ENCODE measurements at places on chromosomes 1 and 21.
A peak's percentile ranks its signal among the peaks of the same experiment; 100 is the strongest.

GRCh38 chr1:51557168-51557567, 38.1 kb upstream of the EPS15 start:
- H3K27ac ChIP-seq, result no peak overlapping the region
- no peaks in the 10 kb centered on the region for H3K27me3 ChIP-seq
- DNase-seq, result no peak

- H3K27ac ChIP-seq, result no peak overlapping the region
- no peak overlapping the region for H3K4me3 ChIP-seq
- H3K4me1 ChIP-seq, result no peaks in the 10 kb centered on the region
Observed at GRCh38 chr1:220283625-220284024, 11.4 kb upstream of the RAB3GAP2 start.

GRCh38 chr21:31624961-31625491, 34.5 kb upstream of the SOD1 start:
- H3K27ac ChIP-seq, result no peak overlapping the region
- DNase-seq, result no peak
- no peaks in the 10 kb centered on the region for H3K4me1 ChIP-seq
- H3K27me3 ChIP-seq, result no peaks in the 10 kb centered on the region
- H3K4me3 ChIP-seq, result no peak overlapping the region

- H3K27ac ChIP-seq, result no peak overlapping the region
- H3K4me1 ChIP-seq, result peaks cover 16% of the 10 kb centered on the region
- no peak for DNase-seq
- H3K36me3 ChIP-seq, result peaks cover 25% of the 10 kb centered on the region
Observed at GRCh38 chr21:34869545-34869944, 179.6 kb downstream of the RUNX1 start.

GRCh38 chr1:54619749-54620148, 3.6 kb downstream of the FAM151A start:
- no peaks in the 10 kb centered on the region for H3K36me3 ChIP-seq
- DNase-seq, result peak; percentile 23
- H3K4me1 ChIP-seq, result no peaks in the 10 kb centered on the region
- no peaks in the 10 kb centered on the region for H3K27me3 ChIP-seq

GRCh38 chr1:192284927-192285326, 31.9 kb upstream of the RGS21 start:
- H3K4me1 ChIP-seq, result no peaks in the 10 kb centered on the region
- H3K36me3 ChIP-seq, result no peaks in the 10 kb centered on the region
- H3K4me3 ChIP-seq, result no peak overlapping the region
- H3K27me3 ChIP-seq, result no peaks in the 10 kb centered on the region
- no peak for DNase-seq
- H3K27ac ChIP-seq, result no peak overlapping the region

DNA sequence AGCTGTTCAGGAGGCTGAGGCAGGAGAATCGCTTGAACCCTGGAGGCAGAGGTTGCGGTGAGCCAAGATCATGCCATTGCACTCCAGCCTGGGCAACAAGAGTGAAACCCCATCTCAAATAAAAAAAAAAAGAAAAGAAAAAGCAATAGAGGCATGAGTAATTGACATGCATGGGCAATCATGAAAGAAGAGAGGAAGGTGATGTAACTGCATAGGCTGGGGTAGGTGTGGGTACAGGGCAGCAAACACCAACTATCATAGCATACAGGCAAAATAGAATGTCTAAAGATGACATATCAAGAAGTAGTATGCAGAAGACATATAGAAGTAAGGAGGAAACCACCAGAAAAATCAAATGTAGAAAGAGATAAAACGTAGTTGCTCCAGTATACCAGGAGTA, 19.0 kb upstream of the MGST3 start:
- no peak overlapping the region for H3K4me3 ChIP-seq
- H3K27me3 ChIP-seq, result peaks cover 4% of the 10 kb centered on the region

DNA sequence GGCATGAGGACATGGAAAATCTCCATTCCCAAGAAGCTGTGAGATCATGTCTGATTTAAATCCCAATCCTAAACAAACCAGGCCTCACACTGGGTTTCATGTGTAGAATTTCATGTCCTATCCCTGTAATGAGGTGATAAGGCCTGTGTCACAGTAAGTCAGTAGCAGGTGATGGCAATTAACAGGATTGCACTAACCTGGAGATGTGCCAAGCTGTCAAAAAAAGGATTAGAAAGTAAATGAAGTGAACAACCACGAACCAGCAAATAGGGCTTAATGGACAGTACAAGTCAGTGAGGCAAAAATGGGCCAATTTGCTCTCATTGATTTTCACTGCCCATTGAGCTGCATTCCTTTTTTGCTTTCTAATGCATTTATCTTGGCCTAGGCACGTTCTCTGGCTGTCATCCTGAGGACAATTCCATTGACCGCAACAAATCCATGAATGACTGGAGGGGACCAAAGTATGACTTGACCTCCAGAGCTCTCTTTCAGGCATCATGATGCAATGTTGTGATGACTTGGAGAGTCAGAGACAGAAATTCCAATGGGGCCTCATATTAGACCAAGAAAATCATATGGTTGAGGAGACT, 673.6 kb upstream of the ADGRL2 start:
- no peak overlapping the region for H3K27ac ChIP-seq
- no peaks in the 10 kb centered on the region for H3K27me3 ChIP-seq
- no peaks in the 10 kb centered on the region for H3K36me3 ChIP-seq
- no peak overlapping the region for H3K4me3 ChIP-seq
- DNase-seq, result no peak

- no peaks in the 10 kb centered on the region for H3K4me1 ChIP-seq
- no peaks in the 10 kb centered on the region for H3K36me3 ChIP-seq
- no peak overlapping the region for H3K27ac ChIP-seq
Observed at GRCh38 chr1:221987860-221988520, 246.1 kb upstream of the DUSP10 start.

GRCh38 chr1:67846538-67846937, 13.3 kb upstream of the GNG12 start:
- H3K27ac ChIP-seq, result no peak overlapping the region
- peaks cover 9% of the 10 kb centered on the region for H3K4me1 ChIP-seq
- H3K36me3 ChIP-seq, result no peaks in the 10 kb centered on the region
- H3K4me3 ChIP-seq, result no peak overlapping the region

GRCh38 chr21:32035617-32036016, 162.8 kb downstream of the HUNK start:
- no peak for DNase-seq
- H3K27me3 ChIP-seq, result no peaks in the 10 kb centered on the region
- H3K27ac ChIP-seq, result no peak overlapping the region
- no peak overlapping the region for H3K4me3 ChIP-seq

- H3K27me3 ChIP-seq, result no peaks in the 10 kb centered on the region
- H3K27ac ChIP-seq, result no peak overlapping the region
- H3K4me1 ChIP-seq, result no peaks in the 10 kb centered on the region
- H3K36me3 ChIP-seq, result no peaks in the 10 kb centered on the region
Observed at GRCh38 chr1:164834641-164835040, 275.7 kb downstream of the PBX1 start.

GRCh38 chr1:14964711-14965055, 188.9 kb upstream of the TMEM51 start:
- H3K27ac ChIP-seq, result no peak overlapping the region
- H3K27me3 ChIP-seq, result no peaks in the 10 kb centered on the region
- H3K36me3 ChIP-seq, result no peaks in the 10 kb centered on the region
- DNase-seq, result no peak
- H3K4me1 ChIP-seq, result no peaks in the 10 kb centered on the region

DNA sequence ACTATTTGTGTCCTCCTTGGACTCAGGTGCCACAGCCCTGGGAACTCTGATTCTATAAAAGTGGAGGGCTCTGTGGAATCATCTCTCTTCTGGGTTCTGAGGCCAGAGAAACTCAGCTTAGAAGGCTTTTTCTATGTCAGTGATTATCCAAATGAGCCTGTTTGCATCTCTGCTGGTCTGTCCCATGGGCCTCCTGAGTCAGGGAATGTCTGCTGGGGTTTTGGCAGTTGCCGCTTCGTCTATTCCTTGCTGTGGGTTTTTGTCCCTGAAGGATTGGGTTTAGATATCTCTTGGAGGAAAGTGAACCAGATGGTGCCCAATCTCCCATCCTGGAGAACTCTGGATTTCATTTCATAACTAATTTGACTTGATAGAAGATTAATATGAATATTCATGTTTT, 297.6 kb downstream of the HHAT start:
- no peak overlapping the region for H3K27ac ChIP-seq
- H3K4me3 ChIP-seq, result no peak overlapping the region
- no peaks in the 10 kb centered on the region for H3K27me3 ChIP-seq
- H3K4me1 ChIP-seq, result no peaks in the 10 kb centered on the region
- no peak for DNase-seq

DNA sequence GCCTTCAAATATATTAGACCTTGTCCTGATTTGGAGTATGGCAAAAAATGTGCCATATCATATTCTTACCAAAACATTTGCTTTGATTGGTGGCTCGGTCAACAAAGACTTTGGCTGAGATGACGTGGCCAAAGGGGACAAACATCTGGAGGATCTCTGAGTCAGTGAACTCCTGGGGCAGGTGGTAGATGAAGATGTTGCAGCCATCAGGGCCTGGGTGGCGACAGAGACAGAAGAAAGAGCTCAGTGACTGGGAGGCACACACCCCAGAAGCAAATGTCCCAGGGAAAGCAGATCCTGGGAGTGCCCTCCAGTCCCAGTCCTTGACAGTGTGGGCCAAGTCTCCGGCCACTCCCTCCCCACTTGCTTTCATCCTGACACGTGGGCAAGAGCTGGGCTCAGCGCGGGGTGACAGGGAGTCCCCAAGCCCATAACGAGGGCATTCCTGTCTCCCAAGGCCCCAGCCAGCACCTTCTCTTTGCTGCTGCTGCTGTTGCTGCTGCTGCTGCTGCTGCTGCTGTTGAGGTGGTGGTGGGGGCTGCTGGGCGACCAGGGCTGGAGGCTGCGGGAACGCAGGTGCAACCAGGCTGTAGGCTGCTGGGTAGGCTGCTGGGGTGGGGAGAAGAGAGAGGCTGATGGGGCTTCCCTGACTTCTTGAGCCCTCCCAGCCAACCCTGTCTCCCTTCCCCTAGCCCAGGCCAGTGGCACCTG, 10.7 kb downstream of the CELF3 start:
- no peak overlapping the region for H3K27ac ChIP-seq
- no peak overlapping the region for H3K4me3 ChIP-seq
- DNase-seq, result no peak
- no peaks in the 10 kb centered on the region for H3K4me1 ChIP-seq

DNA sequence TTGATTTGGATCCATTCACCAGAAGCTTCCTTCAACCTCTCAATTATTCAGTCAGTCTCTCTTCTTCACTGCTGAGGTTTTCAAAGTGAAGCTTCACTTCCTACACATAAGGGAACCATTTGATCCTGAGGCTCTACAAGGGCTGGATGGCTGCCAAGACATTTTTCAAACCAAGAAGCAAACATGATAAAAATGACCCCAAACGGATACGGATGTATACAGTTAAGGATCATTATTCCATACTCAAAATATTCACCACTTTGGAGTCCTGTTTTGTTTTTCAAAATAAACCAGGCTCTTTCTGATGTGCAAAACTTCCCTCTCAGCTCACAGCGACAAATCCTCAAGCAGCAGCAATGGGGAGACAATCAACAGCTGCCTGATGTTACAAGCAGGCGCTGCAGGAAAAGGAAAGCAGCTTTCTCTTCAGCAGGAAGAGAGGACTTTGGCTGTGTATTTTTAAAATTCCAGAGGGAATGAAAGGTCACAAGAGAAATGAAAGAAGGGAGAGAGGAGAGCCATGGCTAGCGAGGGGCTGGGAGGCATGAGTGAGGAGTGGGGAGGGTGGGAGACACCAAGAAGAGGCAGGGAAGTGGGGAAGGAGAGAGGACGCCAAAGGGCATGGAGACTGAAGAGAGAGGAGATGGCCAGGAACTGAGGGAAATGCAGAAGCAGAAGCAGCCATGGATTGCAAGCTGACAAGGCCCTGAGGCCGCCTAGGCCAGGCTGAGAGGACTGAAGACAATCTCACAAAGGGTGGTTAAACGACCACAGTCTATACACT, 145.4 kb downstream of the SLC45A1 start:
- peaks cover 46% of the 10 kb centered on the region for H3K4me1 ChIP-seq
- H3K27ac ChIP-seq, result peak overlapping the region; percentile 70
- no peaks in the 10 kb centered on the region for H3K36me3 ChIP-seq
- no peak overlapping the region for H3K4me3 ChIP-seq
- peak; percentile 32 for DNase-seq

- H3K27me3 ChIP-seq, result no peaks in the 10 kb centered on the region
- no peaks in the 10 kb centered on the region for H3K4me1 ChIP-seq
- no peaks in the 10 kb centered on the region for H3K36me3 ChIP-seq
Observed at GRCh38 chr1:169052727-169053126, 53.8 kb upstream of the ATP1B1 start.

- peak overlapping the region; percentile 74 for H3K27ac ChIP-seq
- peak overlapping the region; percentile 49 for H3K4me3 ChIP-seq
- H3K36me3 ChIP-seq, result no peaks in the 10 kb centered on the region
- no peaks in the 10 kb centered on the region for H3K27me3 ChIP-seq
- H3K4me1 ChIP-seq, result peaks cover 13% of the 10 kb centered on the region
- DNase-seq, result peak; percentile 16
Observed at GRCh38 chr21:16587681-16588375, 858.0 kb downstream of the USP25 start.

DNA sequence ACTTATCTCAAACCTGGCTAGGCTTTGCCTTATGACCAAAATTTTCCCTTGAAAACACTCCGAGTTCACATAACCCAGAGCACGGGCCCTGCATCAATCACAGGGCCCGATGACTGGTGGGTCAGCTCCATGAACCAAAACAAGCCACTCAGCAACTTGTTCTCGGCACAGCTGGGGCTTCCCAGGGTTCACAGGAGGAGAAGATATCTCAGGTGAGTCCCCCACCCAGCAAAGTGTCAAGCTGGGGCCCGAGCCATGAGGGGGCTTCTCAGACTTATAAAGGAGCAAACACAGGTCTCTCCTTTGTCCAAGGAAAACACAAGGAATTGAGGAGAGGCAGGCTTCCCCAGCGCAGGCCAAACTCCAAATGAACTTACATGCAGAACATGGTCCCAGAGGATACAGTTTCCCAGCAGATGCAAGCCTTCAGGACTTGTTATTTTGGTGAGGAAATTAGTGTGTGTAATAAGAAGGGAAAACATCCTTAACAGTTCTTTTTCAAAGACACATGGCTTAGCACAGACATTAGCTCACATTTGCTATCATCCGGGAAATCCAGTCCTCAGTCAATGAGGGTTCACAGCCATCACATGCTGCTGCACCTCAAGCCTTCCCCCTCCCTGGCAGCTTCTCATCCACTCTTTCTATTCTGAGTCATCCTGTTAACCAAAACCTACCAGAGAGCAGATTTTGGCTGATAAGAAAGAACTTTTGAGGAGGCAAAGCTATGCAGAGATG, 98.1 kb upstream of the NFIA start:
- H3K27me3 ChIP-seq, result no peaks in the 10 kb centered on the region
- no peaks in the 10 kb centered on the region for H3K36me3 ChIP-seq
- no peak overlapping the region for H3K4me3 ChIP-seq
- no peak for DNase-seq
- H3K27ac ChIP-seq, result peak overlapping the region; percentile 21

All from gastrocnemius medialis (tissue), 4 donors.